ENCODE measurements at places on chromosomes 2 and 18.

GRCh38 chr2:67858886-67859285 lies 203.9 kb downstream of the C1D start:
- DNase-seq: no peak

- no peak for DNase-seq
These were observed 268.8 kb downstream of the ARHGAP15 start for GRCh38 chr2:143397884-143398614.

DNA sequence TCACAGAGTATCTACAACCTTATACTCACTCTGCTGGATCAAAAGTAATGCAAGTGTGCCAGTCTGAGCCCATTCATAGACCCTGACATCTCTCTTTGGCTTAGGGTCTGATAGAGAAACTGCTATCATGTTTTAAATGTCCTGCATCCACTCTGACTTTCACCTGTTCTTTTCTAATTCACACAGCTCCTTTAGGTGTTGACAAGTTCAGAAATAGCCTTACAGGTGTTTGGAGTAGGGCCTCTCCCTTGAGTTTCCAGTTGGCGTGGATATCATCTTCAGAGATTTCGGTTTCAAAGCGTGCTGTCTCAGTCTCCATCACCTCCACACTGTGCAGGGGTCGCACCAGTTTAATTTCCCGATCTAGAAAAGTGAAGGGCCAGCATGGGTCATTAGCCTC lies 150.3 kb downstream of the PLEKHA3 start:
- no peak for DNase-seq

DNA sequence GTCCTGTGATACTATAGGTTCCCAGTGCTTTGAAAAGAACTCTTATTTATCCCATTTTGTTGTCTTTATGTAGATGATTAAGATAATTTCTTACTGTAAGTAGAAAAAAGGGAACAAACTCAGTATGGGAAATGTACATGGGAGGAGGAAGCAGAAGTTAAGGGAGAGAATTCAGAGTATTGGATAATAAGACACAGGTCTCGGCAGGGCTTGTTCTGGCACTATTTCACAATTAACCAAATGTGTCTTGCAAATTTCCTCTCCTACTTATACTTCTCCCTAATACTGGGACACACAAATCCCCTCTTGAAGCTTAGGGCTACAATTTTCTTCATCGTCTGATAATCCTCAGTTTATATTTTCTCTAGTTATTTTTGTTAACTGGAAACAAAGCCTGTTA lies 744.0 kb downstream of the ADCYAP1 start:
- no peak for DNase-seq

- no peak for DNase-seq
These were observed 79.5 kb downstream of the UPP2 start for GRCh38 chr2:158181171-158181570.

GRCh38 chr2:75309596-75310463 lies 110.5 kb upstream of the TACR1 start:
- DNase-seq: no peak

- no peak for DNase-seq
These were observed 72.7 kb upstream of the OTOS start for GRCh38 chr2:240213226-240213475.

DNA sequence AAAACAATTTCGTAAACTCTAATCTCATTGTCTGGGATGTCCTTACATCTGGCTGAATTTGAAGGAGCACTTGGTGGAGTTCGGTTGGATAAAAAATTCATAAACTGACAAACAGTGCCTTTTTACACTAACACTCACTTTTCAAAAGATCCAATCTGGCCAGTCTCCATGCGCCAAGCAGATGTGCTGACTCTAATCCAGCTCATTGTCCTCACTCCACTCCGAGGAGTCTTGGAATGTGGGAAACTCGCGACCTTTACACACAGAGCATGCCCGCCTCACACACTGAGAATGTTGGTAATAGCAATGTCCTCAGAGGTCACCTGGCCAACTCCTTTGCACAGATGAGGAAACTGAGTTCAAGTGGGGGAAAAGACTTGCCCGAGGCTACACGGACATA lies 66.8 kb downstream of the XDH start:
- no peak for DNase-seq

DNA sequence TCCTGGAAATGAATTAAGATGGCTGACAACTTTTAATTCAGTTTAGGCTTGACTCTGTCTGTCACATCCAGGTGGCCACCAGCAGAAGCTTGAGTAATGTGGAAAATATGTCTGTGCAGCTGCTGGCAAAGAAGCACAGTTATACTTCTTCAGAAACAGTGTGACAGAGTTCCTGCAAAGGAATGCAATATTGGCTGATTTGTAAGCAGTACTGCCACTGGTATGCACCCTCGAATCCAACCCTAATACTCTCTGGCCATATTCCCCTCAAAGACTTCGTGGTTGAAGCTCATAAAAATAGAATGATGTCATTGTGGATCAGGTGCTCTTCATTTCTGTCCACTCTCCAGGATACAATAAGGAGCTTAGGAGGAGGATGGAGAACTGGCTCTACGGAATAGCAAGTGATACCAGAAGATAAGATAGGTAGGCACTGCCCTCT lies 86.2 kb downstream of the METTL8 start:
- DNase-seq: no peak

DNA sequence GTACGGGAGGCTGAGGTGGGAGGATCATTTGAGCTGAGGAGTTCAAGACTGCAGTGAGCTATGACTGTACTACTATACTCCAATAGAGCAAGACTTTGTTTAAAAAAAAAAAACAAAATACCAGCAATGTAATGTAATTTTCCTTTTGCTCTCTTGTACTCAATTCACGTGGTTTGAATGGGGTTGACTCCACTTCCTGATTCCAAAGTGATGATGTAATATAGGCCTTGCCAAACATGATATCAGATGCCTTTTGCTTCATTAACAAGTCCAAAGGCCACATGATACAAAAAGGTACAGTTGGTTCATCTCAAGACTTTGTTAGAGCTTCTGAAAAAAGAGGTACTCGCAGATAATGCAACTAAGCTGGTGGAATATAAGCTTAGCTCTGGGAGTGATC lies 321.8 kb downstream of the ZEB2 start:
- no peak for DNase-seq

GRCh38 chr2:112023707-112024106 lies 31.4 kb upstream of the TMEM87B start:
- DNase-seq: no peak

DNA sequence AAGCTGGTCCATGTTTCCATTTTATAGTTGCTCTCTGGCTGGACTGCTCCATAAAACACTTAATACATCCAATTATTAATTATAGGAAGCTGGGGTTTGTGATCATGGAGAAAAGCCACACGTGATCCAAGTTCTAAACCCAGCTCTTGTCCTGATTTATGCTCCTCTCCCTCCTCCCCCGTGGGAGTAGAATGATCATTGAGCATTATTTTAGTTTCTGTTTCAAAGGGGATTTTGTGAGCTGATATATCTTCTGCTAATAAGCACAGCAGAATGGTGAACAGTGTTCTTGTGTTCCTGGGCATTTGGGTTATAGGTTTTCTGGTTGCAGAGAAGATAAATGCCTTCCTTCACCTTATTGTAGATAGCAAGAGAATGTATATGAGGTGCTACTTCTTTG lies 135.7 kb upstream of the TMEM200C start:
- no peak for DNase-seq

- no peak for DNase-seq
These were observed 71.7 kb downstream of the TPGS2 start for GRCh38 chr18:36757081-36757480.

GRCh38 chr2:213806125-213806726 lies 522.0 kb downstream of the SPAG16 start:
- DNase-seq: no peak

DNA sequence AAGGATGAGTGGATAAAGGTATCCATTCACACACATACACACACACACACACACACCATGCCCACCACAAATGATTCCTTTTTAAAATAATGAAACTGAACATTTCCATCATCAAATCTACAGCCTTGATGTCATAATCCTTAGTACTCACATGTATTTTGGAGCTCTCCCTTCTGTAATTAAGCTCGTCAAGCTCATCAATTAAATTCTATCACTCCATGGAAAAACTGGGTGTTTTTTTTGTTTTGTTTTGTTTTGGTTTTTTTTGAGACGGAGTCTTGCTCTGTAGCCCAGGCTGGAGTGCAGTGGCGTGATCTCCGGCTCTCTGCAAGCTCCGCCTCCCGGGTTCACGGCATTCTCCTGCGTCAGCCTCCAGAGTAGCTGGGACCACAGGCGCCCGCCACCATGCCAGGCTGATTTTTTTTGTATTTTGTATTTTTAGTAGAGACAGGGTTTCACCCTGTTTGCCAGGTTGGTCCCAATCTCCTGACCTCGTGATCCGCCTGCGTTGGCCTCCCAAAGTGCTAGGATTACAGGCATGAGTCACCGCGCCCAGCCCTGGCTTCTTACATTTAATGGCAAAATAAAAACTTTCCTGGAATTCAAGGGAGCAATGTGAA lies 78.6 kb upstream of the RGPD4 start:
- no peak for DNase-seq

GRCh38 chr18:56333839-56334238 lies 304.6 kb downstream of the TXNL1 start:
- no peak for DNase-seq

GRCh38 chr2:229425598-229425997 lies 154.5 kb upstream of the PID1 start:
- no peak for DNase-seq

DNA sequence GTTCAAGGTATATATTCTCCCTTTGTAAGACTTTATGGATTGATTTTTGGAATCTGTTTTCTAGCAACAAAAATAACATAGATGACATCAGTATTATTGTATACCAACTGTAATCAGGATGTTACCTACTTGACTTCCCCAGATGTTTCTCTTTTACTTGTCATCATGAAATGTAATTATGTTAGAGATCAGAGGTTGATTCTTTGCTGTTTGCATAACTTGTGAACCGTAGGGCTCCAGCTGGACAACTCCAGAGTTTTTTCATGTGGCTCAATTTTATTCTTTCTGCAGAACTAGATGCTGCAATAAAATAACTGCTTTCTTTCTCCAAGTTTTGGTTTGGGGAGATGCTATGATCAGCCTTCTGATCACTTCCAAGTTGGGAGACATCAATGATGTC lies 58.1 kb downstream of the SPOPL start:
- DNase-seq: no peak

DNA sequence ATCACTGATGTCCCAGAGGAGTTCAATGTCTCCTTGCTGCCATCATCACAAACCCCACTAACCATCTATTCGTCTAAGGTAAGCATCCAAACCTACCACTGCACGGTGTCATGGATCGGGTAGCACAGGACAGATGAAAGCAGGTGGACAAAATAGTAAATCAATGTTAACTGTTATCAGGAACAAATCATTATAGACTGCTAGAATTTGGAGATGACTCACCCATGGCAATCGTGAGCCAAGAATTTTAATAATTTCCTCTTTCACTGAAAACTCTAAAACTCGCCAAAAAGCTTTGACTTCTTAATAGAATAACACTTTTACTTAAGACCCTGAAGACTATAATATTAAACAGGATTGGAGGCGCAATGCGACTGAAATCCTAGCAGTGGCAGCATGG lies 33.7 kb upstream of the BZW1 start:
- DNase-seq: no peak

GRCh38 chr2:79619976-79620375 lies 107.1 kb downstream of the CTNNA2 start:
- DNase-seq: no peak

- no peak for DNase-seq
These were observed 256.1 kb downstream of the NDUFA10 start for GRCh38 chr2:239768907-239769553.

GRCh38 chr2:157744571-157745076 lies 116.0 kb upstream of the ACVR1C start:
- no peak for DNase-seq

DNA sequence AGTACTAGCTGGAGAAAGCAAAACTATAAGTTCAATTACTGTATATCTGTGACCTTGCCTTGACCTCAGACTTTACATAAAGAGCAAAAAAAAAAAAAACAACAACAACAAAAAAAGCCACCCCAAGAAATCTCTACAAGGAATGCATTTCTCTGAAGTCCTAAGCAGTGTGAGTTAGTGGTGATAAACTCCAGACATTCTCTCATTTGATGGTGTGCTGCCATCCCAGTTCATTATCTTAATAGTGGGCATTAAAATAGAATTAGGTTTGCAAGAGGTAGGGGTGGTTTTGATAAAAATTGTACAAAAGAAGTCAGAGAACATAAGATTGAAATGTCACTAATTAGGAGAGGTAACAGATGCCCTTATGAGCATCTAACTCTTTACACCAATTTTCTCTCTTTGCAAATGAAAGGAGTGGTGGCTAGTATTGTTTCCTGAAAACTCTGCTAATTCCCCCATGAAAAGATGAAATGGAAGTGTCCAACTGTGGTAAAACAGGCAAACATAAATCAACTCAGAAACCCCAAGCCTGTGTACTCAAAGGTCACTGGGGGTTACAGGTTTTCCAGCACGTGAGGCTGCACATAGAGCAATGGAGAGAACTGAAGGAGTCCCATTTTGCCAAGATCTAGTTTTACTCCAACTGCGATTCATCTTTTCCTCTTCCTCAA lies 131.9 kb downstream of the MEIS1 start:
- DNase-seq: no peak

DNA sequence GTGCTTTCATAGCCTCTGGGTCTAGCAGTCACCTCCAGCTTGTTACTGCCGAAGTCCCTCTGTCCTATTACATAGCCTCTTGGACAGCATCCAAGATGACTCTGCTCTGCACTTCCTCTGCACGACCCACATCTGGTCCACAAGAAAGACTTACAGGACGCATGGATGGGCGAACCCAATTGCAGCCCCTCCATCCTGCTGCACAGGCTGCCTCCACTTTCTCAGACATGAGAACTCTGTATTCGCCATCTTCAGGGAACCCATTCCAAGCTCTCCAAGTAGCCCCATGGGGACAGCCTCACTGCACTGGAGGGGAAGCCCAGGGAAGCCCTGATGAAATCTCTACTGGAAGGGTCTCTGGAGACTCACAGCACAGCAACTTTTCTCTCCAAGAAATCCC lies 172.1 kb downstream of the GFPT1 start:
- no peak for DNase-seq

GRCh38 chr18:74633652-74634352 lies 36.1 kb downstream of the ZNF407 start:
- DNase-seq: no peak
